Endothelial cell of umbilical vein (primary cell): ENCODE measurements at places on chromosomes 7 and 10. TPM values are rescaled to one million over a fixed set of nuclear protein-coding genes. Genes with fewer than 3 reads are reported as not detected.

The KIF5B gene
- total RNA-seq: 152 and 159 TPM in 2 replicates

The IL2RA gene
- not detected in 2 replicates for total RNA-seq

DNA sequence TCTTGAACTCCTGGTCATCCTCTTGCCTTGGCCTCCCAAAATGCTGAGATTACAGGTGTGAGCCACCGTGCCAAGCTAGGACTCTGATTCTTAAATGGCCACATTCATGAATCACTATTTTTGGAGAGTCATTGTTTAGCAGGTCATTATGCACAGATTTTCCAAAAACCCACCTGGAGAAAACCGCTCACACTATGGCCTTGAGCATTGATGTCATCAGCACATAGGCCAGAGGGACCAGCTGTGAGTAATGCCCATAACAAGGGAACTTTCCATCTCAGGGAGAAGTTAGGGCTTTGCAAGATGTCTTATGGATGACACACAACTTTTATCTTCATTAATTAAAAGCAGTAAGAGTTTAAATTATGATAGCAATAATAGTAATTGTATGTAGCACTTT lies 86.4 kb upstream of the KIF5B start:
- no peak for DNase-seq

The SLC29A4 gene
- total RNA-seq: 5.2 and 6.4 TPM in 2 replicates

DNA sequence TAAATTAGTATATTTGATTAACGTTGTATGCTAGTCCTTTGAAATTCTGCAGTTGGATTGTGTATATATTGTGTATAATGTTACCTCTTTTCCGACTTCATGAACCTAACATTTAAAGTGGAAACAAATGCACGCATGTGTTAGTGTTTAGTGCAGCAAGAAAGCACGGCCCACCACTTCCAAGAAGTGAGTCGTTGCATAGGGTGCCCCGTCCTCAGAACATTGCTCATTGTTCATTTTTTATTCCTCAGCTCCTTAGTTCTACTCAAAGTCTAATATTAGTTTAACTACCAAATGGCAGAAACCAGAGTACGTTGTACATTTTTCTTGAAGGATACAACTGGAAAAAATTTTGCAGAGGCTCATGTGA lies 407.6 kb downstream of the AUTS2 start:
- DNase-seq: no peak

DNA sequence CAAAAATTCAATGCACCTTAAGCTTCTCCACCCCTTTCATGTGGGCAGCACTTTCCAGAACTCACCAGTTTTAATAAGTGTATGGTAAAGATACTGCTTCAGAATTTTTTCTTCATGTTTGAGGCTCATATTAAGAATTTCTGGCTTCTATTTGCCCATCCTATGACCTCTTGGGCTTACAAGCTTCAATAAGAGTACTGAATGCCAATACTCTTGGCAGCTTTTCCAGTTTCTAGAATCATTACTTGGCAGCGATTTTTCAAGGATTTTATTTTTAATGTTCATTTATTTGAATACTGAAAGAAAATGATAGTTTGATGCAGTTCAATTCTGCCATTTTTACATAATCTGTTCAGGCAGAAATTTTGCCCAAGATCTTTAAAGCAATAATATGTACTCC lies 242.1 kb upstream of the KCND2 start:
- no peak for DNase-seq
